ENCODE measurements at places on chromosomes 3 and 15. TPM values are rescaled to one million over a fixed set of nuclear protein-coding genes. Genes with fewer than 3 reads are reported as not detected.
A peak's percentile ranks its signal among the peaks of the same experiment; 100 is the strongest.

SEMA7A gene
- 1.0 TPM for total RNA-seq

PLCL2 gene
- total RNA-seq, result 35.2 TPM

CCDC39 gene
- not detected for total RNA-seq

SYNM gene
- total RNA-seq, result 211 TPM

DNAH12 gene
- not detected for total RNA-seq

LTF gene
- total RNA-seq, result 1.8 TPM

HSPBAP1 gene
- total RNA-seq, result 4.0 TPM

LSMEM2 gene
- 9.0 TPM for total RNA-seq

ACKR2 gene
- total RNA-seq, result 0.78 TPM

ADGRG7 gene
- not detected for total RNA-seq

CFAP100 gene
- not detected for total RNA-seq

SNTN gene
- not detected for total RNA-seq

CADM2 gene
- total RNA-seq, result 9.5 TPM

PIAS1 gene
- 24.5 TPM for total RNA-seq

INSYN1 gene
- total RNA-seq, result 68.5 TPM

PRTG gene
- total RNA-seq, result 3.3 TPM

DNA sequence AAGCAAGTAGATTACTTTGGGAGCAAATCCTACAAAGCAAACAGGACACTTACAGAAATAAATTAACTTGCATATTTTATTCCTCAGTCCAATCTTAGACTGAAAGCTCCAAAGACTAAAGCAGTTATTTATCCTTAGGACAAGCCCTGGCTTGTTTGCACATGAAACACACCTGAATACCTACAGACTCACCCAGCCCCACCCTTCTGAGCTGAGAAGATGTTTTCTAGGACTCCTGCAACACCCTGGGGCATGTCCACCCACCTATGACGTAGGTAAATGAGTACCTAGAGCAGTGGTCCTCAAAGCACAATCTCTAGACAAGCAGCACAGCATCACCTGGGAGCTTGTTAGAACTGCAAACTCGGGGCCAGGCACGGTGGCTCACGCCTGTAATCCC is 80.8 kb downstream of the ANXA2 start:
- no peak for DNase-seq

- DNase-seq, result no peak
Observed at GRCh38 chr15:89003865-89004725, 84.2 kb upstream of the ABHD2 start.

DNA sequence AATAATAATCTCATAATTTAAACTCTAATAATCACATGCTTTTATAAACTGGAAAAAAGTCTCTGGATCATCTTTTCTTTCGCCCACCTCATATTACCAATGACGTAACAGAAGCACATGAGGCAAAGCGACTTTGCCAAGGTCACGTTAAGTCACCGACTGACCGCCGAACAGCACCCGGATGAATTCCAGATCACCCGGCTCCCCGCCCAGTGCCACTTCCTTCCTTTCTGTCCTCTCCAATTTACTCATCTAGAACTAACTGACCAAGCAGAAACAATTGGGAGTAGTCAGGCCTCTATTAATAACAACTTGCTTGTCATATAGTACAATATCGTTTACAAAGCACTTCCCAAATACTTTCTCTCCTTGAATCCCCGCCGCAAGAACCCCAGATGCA is 21.1 kb downstream of the FGF12 start:
- DNase-seq, result no peak

DNA sequence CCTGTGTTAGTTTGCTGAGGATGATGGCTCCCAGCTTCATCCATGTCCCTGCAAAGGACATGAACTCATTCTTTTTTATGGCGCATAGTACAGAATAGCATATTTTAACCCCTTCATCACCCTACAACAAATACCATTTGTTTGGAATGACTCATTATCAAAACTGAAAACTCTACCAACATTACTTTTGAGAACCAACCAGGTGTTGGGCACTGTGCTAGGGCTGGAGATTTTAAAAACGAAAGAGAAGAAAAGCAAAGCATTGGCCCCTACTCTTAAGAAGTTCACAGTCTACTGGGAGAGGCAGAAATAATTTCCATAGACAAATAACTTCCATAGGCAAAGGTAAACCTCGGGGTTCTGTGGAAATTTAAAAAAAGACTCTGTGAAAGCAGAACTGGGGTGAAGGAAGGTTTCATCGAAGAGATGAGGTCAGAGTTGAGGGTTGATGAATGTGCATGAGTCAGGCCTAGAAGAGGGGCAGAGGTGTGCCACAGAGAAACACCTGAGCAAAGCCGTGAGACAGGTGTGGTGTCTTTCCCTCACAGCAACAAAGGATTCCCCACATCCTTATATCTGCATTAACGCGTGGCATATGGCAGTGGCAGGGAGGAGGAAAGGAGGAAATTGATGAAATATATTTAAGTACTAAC is 51.0 kb downstream of the MCF2L2 start:
- DNase-seq, result no peak

DNA sequence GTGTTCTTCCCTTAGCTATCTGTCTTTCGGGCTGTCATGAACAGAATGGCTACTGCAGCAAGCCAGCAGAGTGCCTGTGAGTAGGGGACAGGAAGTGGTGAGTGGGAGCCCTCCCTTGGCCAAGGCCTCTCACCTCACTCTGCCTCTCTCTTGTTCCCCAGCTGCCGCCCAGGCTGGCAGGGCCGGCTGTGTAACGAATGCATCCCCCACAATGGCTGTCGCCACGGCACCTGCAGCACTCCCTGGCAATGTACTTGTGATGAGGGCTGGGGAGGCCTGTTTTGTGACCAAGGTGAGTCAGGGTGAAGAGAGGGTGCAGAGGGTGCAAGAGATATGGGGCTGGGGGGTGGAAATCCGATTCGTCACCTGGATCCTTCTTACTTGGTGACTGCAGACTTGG is 3.0 kb downstream of the DLL4 start:
- no peak for DNase-seq

DNA sequence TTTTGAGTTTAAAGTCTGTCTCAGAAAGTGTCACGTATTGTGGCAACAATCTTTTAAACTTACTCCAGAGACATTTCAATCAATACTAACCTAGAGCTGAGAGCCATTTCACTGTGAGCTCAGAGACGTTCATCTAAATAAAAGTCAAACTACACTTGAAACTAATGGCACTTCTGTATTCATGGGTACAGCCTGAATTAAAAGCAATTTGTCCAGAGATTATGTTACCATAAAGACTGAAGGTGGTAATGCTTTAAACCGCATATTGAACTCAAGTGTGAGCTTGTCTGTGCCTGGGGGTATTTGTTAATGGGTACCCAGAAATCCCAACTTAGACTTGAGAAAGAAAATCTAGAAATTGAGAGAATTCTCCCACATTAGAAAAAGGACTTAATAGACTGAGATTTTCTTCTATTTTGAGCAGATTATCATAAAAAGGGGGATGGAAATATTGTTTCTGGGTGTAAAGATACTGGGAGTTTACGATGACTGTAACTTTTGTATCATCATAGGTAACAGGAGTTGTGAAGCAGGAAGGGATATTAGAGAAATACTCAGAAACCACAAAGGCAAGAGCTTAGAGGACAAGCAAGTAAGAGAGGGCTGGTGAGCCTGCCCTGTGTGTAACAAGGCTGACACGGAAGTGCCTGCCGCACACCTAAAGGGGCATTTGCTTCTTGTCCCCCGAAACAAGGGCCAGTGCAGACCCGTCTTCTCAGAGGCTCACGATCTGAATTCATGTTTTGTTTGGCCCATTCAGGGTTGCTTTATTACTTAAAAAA is 36.9 kb downstream of the LRIG1 start:
- DNase-seq, result no peak

GRCh38 chr3:30315447-30315846 is 291.0 kb upstream of the TGFBR2 start:
- DNase-seq, result no peak

DNA sequence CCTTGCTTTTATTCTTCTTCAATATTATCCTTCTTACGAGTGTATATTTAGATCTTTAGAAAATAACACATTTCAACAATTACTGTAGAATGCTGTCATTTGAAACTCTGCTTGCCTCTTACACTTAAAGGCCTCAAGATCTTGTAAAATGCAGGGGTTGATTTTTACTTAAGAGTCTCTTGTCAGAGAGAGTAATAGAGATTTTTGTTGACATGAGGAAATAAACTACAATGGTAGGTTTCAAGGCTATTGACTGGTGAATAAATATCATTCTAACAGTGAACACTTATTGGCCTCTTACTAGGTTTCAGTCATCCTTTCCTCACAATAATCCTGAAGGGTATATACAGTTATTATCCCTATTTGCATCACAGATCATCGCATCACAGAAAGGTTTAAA is 344.6 kb downstream of the GBE1 start:
- DNase-seq, result no peak

- DNase-seq, result no peak
Observed at GRCh38 chr15:62886431-62887071, 156.0 kb upstream of the TPM1 start.

- DNase-seq, result no peak
Observed at GRCh38 chr3:111069974-111070771, 1.4 kb upstream of the NECTIN3 start.

DNA sequence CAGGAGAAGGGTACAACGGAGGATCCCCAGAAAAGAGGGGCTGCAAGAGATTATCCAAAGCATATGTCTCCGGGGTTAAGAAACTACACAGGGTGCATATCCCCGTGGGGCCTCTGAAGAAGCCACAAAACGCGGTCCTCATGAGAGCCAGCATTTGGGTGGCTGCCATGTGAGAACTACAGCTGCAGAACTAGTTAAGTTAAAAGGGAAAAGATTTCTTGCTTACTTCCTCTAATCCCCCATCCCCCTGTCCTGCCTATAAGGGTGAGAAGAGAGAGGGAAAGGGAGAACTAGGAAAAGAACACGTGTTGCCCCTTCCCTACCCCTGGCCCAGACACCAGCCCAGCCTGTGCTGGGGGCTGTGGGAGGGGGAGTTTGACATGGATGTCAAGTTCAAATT is 70.4 kb upstream of the PCSK6 start:
- DNase-seq, result peak; percentile 49

DNA sequence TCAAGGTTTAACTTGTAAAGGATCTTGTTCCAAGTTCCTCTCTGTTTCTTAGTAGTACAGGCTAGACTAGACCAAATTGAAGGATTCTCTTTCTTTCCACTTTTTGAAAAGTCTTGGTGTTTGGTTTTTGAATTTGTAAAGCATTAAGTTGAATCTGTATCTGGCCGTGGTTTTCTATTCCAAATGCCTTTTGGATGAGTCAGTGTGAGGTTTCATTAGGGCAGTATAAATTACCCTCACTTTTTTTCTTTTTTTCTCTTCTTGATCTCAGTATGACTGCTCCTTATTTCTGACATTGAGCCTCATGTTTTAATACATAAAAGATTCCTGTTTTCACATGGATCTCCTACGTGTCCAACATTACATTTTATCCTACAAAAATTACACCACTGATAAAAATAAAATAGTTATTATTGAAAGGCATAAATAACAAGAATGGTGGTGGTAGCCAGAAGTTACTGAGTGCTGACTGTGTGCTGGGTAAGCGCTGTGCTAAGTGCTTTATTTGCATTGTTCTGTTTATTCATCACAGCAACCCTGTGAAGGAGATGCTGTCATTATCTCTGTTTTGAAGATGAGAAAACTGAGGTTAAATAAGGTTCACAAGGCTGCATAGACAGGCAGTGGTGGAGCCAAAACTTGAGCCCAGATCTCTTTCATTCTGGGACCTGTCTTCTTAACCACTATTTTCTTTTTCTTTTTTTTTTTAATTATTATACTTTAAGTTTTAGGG is 48.3 kb downstream of the MITF start:
- DNase-seq, result no peak

- DNase-seq, result no peak
Observed at GRCh38 chr15:74378848-74379247, 11.4 kb upstream of the CYP11A1 start.

DNA sequence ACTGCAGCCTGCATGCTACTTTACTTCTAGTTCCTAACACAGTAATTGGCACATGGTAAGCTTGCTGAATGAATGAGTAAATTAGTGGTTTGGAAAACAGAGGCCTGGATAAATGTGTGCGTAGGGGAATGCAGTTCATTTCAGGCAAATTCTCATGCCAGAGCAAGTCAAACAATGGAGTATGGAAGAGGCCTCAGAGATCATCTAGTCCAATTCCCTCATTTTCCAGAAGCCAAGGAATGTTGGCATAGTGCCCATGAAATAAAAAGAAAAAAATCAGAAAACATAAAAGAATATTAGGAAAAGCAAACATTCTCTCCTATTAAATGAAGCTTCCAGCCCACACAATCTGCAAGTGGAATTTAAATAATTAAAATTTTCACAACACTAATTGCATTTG is 92.4 kb downstream of the MB21D2 start:
- DNase-seq, result no peak

GRCh38 chr3:129038121-129038855 is 22.3 kb upstream of the GP9 start:
- no peak for DNase-seq

GRCh38 chr3:45472795-45473194 is 84.4 kb downstream of the LARS2 start:
- DNase-seq, result no peak

- DNase-seq, result no peak
Observed at GRCh38 chr3:46191730-46192129, 16.4 kb downstream of the CCR1 start.

- DNase-seq, result no peak
Observed at GRCh38 chr15:37002041-37002672, 98.2 kb downstream of the MEIS2 start.

DNA sequence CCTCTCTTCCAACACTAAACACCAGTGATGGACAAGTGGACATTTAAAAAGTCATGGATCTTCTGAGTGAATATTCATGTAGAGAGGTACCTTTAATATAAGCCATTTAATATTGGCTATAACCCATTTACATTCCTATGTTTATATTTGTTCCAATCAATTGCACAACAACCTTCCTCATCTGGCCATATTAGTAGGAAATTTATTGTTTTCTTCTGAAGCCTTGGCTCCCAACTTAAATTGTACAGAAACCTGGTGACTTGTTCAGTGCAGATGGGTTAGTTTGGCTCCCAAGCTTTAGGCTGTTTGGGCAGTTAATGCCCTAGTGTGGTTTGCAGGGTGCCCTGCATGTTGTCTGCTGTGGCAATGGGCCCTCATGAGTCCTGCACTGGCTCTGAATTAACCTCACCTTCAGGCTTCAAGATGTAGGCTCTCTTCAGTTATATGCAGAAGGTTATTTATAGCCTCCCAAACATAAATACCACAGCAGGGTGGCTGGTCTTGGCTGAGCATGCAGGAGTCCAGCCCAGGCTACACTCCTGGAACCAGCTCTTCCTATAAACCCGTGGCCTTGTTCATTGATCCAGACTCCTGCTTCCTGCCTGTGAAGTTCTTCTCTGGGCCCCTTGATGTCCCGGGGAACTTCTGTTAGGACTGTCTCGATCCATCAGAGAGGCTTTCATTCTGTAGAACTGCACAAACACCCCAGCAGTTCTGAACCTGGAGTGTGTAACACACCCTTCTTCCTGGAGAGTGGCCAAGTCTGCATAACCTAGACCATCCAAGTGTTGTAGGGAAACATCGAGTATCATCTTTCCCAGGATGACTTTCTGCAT is 57.0 kb downstream of the DUT start:
- DNase-seq, result no peak

DNA sequence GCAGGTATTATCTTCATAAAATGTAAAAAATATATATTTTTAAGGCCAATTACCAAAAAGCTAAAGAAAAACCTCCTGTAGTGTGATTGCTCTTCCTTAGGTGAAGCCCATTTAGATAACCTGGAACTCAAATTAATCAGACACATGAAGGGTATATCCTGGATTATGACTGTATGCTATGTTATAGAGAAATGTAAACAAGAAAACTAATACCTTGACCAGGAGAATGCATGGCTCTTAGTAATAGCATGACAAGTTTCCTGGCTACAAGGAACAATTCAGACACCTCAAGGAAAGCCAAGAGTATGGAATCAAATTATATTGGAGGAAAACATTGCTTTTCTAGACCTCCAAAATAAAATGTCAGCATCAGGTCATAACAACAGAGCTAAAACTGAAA is 14.0 kb upstream of the CFAP161 start:
- DNase-seq, result no peak
